Activated naive CD4-positive, alpha-beta T cell treated with anti-CD3 and anti-CD28 coated beads, Interleukin-2, amount 50 U/mL, for 72 hours (primary cell): ENCODE measurements at places on chromosomes 6 and 20.

DNA sequence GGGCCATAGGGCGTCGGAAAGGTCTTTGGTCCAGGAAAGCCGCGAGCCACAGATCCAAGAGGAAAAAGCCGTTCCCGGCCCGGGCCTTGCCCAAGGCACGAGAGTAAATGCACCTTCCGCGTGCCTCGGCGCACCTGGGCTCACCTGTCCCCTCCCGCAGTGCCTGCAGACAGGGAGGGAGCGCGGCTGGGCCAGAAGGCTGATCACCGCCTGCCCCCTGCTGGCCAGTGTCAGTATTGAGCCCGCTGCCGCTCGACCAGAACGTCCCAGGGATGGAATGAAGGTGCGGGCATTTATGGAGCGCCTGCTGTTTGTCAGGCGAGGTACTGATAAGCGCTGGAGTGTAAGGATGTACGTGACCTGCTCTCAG is 679 bp upstream of the LPIN3 start:
- DNase-seq = peak; percentile 94

GRCh38 chr6:137112067-137112355 is 61.4 kb downstream of the IL22RA2 start:
- no peak for DNase-seq

- DNase-seq = no peak
Observed at GRCh38 chr20:42996141-42996540, 193.6 kb downstream of the PTPRT start.

- no peak for DNase-seq
Observed at GRCh38 chr6:136464874-136465273, 85.3 kb downstream of the MAP7 start.

DNA sequence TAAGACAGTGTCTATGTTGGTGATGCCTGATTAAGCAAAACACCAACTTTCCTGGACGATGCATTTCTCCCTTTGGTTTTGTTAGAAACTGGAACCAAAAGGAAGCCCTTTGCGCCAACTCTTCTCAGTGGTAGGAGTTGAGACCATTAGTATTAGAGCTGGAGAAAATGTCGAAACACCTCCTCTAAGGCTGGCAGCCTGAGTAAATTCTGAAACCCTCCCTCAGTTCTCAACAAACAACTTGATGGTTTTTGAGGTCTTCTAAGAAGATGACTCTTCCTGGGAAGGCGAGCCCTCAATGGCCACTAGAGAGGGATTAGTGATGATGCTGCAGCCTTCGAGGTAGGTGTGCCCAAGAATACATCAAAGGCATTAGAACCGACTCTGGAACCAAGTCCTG is 78.4 kb upstream of the CCN6 start:
- DNase-seq = no peak

- DNase-seq = no peak
Observed at GRCh38 chr6:159053781-159054398, 9.1 kb upstream of the TAGAP start.

DNA sequence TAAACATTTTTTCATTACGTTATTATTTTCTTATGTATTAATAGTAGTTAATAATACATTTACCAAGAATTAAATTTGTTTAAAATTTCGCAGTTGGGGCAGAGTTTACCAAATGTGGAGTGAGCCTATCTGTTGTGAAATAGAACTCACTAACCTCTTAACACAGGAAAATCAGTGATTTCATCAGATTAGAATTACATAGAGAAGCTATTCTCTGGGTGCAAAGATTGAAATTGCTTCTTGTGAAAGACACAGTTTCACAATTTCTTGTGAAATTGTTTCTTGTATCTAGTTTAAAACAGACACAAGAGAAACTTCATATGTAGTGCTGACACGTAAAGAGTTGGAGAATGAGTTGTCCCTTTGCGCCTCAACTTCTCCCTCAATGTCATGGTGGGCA is 69.4 kb upstream of the PRL start:
- no peak for DNase-seq

- no peak for DNase-seq
Observed at GRCh38 chr6:113586413-113587077, 270.6 kb upstream of the MARCKS start.
